CD8-positive, alpha-beta T cell (primary cell): ENCODE measurements at places on chromosomes 1 and 21.
A peak's percentile ranks its signal among the peaks of the same experiment; 100 is the strongest.

GRCh38 chr1:65979136-65980044, 186.7 kb downstream of the PDE4B start:
- DNase-seq, result no peak

DNA sequence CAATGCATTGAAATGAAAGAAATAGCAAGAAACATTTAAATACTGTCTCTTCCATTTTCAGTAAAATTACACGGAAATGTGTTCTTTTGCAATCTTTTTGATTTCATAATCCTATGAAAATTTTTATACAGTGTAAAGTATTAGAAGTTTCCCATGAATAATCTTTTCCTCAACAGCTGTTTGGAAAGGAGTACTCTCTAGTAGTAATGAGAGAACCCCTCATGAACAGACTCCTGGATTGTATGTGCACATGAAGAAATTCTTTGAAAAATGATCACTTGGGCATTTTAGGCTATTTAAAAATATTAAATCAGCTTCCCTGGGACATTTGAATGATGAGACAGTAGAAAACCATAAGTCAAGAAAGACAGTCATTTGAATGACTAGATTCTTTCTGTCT, 64.4 kb downstream of the LHX9 start:
- no peak for DNase-seq

GRCh38 chr1:202016022-202016810, 5.8 kb downstream of the ELF3 start:
- no peak for DNase-seq

DNA sequence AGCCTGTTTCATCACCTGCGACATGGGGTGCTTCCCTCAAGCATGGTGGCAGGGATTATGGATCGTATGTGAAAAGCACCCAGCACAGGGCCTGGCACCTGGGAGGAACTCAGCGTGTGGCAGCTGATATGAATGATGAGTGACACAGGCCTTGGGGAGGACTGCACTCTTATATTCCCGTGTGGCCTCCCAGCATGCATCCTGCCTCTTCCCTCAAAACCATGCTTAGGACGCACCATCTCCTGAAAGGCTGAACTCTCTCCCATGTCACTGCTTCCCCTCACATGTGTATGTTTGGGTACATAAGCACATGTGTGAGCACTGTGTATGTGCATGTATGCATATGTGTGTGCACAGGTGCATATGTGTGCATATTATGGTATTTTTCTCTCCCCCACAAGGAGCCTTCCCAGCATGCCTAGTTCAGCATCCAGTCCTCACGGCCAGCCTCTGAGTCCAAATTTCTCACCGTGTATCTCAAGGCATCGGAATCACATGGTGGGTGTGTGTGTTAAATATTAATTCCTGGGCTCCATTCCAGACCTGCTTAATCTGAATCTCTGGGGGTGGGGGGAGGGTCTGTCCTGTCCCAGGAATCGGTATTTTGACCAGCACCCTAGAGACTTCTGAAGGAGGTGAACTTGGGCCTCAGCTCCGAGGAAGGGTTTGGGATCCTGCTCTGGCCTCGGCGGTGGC, 12.8 kb downstream of the MYOM3 start:
- DNase-seq, result no peak

DNA sequence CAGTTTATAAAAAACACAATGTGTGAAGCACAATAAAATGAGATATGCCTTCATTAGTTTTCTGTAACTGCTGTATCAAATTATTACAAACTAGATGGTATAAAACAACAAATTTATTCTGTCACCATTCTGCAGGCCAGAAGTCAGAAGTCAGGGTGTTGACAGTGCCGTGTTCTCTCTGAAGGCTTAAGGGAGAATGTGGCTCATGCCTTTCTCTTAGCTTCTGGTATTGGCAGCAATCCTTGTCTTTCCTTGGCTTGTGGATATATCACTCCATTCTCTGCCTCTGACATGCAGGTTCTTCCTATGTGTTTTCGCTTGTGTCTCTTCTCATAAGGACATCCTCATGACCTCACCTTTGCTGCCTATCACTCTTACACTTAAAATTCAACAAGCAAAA, 10.1 kb downstream of the NEK7 start:
- no peak for DNase-seq

DNA sequence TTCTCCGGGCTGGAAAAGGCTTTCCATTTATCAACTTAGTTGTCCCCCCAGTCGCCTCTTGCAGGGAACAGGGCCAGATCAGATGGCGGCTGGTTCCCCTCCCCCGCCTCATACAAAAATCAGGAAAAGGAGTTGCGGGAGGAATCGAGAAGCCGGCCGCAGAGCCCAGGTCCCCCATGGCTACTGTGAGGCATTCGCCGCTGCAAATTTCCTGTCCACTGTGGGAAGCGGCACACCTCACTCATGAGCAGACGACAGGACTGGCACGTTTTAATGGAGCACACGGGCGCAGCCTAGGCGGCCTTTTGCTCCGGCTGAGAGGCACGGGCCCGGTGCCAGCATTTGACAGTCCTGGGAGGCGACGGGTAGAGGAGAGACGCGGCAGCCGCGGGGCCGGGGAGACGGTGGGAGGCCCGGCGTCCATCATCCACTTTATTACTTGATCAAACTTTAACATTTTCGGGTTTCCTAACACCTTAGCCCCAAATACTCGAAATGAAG, 1.1 kb downstream of the GNG4 start:
- DNase-seq, result no peak

- DNase-seq, result no peak
Observed at GRCh38 chr1:226995365-226996332, 55.6 kb downstream of the COQ8A start.

DNA sequence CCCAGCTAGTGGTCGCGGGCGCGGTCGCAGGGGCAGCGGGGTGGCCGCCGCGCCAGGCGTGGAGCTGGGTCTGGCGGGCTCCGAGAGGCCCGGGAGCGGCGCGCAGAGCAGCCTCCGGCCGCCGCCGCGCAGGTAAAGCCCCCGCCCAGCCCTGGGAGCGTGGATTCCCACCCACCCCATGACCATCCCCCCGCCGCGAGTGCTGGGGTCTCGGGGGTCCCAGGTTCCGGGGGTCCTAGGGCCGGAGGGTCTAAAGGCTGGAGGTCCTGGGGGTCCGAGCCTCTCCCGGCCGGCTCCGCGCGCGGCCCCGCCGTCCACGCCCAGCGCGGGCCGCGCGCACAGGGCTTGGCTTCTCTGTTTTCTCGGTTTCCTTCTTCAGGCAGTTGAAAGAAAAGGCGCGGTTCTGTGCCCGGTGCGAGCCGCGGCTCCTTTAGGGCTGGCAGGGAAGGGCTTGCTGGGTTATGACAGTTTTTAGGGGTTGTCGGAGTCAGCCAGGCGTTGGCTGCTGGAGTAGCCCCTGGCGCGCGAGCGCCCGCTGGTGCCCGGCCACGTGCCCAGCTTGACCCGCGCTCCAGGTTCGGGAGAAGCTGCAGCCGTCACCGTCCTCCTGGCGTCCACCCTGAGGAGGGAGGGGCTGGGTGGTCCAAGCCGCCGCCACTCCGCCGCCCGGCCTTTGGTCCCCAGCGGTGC, 359 bp downstream of the LRRC3 start:
- DNase-seq, result peak; percentile 14

- no peak for DNase-seq
Observed at GRCh38 chr1:110515891-110516290, 3.1 kb downstream of the KCNA10 start.

DNA sequence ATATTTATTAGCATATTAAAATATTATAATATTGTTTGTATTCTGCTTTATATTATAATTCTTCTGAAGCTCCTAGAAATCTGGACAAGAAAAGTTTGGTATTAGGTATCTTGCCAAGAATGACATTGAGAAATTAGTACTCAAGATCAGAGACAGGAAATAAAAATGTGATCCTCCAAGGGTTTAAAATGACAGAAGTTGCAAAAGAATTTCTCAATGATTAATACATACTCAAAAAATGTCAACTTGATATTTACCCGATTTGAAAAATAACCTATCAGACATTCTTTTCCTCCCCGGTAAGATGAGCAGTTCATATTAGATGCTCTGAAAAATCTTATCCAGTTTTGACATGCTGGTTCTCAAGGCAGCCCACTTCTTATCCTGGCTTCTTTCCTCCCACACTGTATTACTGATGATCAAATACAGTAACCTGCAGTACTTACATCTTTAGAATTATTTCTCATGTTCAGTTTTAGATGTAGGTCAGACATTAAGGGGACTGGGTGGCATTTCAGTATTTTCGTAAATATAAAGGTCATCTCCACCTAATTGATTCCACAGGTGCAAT, 55.3 kb downstream of the CACHD1 start:
- no peak for DNase-seq

DNA sequence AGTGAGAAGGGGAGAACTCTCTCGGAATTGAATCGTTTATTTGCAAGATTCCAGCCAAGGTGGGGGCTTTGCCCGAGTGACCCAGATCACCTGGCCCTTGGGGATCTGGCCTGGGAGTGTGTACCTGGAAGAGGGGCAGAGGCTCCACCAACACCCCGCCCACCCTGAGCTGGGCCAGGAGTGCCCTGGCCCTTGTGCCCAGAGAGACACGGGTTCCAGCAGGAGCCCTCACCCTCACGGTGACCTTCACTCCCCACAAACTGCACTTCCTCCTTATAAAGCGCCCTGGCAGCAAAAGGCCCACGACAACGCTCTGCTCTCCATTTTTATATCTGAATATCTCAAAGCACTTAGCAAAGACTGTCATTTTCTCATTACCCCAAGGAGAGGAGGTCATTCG, 16.6 kb downstream of the CASZ1 start:
- DNase-seq, result no peak

DNA sequence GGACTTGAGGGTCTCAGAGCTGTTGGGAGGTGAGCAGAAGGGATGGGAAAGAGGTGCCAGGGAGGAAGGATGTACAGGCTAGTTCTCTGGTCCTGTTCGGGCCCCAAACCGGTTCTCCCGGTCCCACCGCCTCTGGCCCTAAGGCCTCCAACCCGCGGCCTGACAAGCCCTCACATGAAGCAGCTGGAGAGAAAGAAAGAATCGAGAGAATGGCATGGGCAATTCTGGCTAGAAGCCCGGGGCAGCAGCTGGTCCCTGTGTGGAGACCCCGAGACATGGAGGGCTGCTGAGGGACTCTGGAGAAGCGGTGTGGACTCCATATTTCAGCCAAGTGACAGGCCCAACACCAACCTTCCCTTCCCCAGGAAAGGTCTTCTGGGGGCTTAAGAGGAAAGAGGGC, 730 bp downstream of the CDC42SE1 start:
- DNase-seq, result peak; percentile 48

DNA sequence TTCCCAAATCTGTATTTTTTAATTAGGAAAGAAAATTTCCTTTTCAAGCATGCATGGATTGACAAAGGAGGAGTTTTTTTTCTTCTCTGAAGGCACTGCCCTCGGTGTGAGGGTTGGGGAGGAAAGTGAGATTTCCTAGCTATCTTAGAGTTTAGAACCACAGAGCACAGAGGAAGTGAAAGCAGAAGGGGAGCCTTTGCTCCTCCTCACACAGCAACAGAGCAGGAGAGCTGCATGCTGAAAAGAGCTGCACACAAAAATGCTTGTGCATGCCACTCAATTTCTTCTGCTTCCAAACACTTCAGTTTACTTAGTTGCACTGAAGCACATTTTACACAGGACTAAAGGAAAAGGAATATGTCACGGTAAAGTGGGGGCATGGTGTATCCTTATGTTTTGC, 308.1 kb downstream of the GPATCH2 start:
- no peak for DNase-seq

- DNase-seq, result no peak
Observed at GRCh38 chr1:22755641-22756040, 45.0 kb downstream of the EPHB2 start.

- DNase-seq, result no peak
Observed at GRCh38 chr1:197269053-197269452, 1.0 kb downstream of the CRB1 start.

GRCh38 chr1:77942400-77943140, 36.3 kb downstream of the FUBP1 start:
- DNase-seq, result no peak
